ENCODE measurements at places on chromosomes 11 and 22.
A peak's percentile ranks its signal among the peaks of the same experiment; 100 is the strongest.

GRCh38 chr11:108697872-108698473 lies 33.1 kb downstream of the DDX10 start:
- DNase-seq, result peak; percentile 83

DNA sequence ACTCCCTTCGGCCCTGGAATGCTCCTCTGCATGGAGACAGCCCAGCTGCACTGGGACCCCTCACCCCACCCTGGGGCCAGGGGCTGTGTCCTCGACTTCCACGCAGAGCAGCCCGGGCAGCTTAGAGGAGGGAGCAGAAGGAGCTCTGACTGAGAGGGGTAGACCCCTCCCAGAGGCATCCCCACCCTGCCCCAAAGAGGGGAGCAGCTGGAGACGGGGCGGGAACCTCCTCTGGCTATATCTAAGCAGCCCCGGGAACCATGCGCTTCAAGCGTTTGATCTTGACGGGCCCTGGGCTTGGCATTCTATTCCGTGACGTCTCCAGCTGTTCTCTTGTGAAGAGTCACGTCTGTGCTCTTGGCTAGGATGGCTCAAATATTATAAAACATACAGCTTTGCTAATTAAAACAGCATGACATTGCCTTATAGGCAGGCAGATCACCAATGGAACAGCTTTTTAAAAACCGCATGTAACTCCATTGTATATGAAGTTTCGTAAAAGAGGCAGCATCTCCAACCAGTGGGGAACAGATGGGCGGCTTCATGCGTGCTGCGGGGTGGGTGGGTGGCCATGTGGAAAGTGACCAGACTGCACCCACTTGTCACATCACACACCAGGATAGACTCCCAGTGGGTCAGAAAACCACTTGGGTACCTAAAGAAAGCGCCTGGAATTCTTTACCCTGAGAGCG lies 7.7 kb downstream of the KCNQ1 start:
- no peak for DNase-seq

- DNase-seq, result no peak
These were observed 31.6 kb downstream of the NXPE2 start for GRCh38 chr11:114709960-114710359.

DNA sequence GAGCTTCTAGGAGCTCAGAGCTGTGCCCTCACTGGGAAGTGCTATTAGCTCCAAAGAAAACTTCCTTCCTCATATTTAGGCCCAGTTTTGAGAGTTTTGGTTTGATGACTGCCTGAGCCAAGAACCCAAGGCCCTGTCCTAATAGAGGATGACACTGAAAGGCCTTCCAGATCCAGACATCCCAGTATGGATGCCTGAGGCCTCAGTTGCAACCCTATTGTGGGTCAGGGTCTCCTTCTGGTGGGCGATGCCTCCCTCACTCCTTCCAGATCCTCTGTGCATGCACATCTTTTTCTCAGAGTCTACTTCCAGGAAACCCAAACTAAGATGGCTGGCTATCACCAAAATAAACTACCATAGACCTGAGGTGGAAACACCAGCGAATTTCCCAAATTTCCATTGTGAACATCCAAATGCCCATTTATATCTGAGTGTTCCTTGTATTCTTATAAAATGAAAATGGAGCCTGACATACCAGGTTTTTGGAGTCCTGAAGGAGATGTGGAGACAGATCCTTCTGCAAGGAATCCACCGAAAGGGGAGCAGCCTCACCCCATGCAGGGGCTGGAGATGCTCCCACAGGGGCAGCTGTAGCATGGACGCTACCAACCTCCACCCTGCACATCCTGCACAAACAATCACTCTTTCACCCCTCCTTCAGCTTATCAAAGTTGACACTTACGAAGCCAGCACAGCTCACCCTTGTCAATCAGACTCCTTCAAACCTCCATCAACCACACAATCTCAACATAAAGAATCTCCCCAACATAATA lies 61.1 kb downstream of the GGTLC2 start:
- no peak for DNase-seq

DNA sequence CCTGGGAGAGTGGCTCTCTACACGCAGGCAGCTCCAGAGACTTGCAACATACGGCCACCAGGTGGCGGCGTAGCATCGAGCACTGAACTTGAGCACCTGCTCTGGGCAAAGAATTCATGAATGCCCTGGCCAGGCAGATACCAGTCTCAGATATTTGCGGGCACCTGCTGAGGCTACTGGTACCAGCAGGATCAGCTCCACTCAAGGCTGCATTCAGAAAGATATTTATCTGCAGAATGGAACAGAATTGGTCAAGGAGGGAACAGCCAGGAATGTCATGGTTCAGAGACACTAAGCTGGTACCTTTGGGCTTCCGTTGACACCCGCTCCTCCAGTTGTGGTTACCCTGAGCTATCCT lies 10.8 kb upstream of the CCDC86 start:
- peak; percentile 87 for DNase-seq

DNA sequence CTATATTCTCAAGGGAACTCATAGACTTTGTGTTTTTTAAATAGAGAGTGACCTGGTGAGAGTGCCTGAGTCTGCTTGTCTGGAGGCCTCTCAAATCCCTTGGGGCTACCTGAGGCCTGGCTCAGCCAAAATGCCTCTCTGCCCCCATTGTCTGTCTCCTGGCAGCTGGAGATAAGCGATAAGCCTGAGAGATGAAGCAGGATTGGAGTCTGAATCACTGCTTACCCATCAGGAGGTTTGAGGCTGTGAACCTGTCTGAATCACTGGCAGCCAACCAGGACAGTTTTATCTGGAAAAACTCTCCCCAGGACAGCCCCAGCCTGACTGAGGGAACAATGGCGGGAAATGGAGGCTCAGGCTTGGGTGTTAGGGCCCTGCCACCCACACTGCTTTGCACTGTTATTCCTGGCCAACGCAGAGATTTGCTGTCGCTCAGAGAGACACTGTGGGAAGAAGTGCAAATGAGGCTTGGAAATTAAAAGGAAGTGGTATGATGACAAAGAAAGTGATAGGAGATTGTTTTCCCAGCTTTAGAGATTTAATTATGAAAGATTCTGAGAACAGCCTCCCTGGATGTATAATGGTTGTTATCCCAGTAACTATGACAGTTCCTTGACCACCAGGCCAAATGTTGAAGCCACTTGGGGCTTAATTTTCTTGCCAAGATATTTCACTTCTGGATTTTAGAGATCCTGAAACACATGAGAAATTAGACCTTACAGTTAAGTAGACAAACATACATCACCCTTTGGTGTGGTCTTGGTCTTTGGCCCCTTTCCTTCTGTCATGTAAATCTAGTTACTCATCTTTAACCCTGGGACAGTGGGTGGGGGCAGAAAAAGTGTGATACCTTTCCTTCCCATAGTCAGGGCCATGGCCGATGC lies 102.1 kb downstream of the RASSF10 start:
- peak; percentile 11 for DNase-seq

Measured in AG08395 (cell line).